ENCODE measurements at places on chromosomes 3 and 15.

GRCh38 chr3:188947401-188948280 is 224.1 kb upstream of the TPRG1 start:
- no peak for DNase-seq

DNA sequence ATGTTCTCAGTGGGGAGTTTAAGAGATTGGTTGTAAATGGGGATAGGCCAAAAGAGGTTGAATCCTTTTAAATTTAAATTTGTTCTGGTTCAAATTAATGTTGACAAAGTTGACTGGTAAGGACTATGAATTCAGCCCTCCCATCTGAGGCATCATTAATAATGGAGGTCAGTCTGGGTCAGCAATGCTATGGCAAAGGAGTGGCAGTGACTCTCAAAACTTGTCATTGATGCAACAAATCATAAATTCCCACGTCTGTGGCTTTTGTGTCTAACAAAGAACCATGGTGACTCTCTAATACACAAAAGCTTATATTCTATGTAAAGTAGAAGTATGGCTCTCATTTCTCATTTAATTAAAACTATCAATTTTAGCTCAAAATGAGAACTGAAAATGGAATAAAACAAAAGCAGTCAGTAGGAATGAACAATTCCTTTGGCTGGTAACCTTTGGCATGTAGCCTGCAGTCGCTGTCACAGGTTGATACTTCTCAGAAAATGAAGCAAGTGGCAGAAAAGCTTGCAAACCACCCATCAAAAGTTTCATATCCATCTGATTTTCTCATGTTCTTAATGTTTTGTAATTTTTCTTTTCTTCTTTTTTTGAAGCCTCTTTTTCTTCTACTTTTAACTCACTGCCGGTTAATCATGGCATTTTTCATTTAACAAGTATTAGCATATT is 12.2 kb upstream of the ZBED2 start:
- DNase-seq: no peak

GRCh38 chr3:53069422-53070068 is 23.7 kb upstream of the SFMBT1 start:
- no peak for DNase-seq

- no peak for DNase-seq
These were observed 348.8 kb upstream of the DCBLD2 start for GRCh38 chr3:99250272-99250671.

DNA sequence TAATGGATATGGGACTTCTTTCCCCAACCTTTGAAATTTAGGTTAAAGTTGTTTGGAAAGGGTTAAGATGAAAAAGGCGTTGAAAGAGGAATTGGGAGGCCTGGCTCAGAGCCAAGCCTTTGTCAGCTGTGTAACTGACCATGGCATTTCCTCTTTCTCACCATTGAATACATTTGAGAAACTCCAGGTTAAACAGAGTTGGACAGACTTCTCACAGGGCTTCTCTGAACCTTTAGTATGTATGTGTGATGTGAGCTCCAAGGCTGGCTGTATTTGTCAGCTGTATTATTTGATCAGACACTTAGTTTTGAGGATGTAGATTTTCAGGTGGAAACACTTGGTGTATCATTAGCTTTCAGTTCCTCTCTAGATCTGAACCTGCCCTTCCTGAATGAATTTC is 136.4 kb upstream of the GOLGA6L4 start:
- no peak for DNase-seq

DNA sequence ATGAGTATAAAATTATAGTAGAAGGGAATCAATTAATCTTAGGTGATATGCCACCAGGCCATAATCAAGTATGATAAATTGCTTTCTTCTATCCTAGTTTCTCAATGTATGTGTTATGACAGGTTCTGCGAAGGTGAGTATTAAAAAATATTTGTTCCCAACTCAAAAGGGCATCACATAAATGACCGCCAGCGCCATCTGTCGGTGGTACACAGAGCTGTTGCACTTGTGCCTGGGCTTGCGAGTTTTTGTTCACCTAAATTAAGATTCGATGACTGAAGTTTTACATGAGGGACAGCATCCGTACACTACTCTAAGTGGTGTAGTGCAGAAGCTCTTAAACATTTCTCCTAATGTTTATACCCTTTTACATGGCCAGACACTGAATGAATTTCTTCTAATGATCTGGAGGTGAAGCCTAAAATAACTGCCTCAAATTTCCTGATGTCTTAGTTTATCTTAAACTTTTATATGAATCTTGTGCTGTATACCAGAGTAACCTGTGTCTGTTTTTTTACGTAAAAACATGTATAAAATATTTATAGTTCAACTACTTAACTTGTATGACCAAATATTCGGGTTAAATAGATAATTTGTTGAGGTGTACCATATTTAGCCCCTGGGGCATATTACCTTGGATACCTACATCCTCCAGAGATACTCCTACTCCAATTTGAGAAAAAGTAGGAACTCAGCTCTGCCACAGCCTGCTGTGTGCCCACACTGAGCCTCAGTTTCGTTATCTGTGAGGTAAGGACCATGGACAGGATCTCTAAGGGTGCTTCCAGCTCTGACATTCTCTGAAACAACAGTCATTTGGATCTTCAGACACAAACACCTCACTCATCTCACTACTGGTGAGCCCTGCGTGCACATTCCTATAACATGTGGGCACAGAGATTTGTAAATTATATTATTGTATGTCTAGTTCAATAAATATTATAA is 365.6 kb downstream of the MAGI1 start:
- peak; percentile 23 for DNase-seq

GRCh38 chr3:94083261-94083660 is 20.4 kb downstream of the NSUN3 start:
- DNase-seq: no peak

DNA sequence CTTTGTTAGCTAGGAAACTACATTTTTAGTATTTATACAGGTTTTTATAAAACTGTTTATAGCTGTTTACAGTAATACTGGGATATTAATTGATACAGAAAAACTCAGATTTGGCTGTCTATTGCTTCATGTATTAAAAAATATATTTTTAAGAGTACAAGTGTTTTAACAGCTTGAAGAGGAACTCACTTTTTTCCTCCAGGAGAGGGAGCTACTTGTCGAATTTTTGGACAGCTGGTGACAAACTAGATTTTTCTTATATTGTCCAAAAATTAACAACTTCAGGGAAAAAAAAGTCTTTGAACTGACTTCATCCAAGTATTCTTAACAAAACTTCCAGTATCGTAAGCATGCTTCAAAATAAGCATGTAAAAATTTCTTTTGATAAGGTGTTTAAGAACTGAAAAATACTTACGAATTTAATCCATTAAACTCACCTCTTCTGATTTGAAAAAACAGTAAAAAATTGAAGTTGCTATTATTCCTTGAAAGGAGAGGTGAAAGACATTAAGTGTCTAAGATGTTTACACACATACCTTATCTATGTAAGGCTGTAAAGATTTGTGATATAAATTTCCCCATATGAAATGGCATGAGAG is 4.0 kb downstream of the DIPK2A start:
- DNase-seq: peak; percentile 91

GRCh38 chr3:136624894-136625815 is 127.0 kb downstream of the STAG1 start:
- no peak for DNase-seq

GRCh38 chr3:127316685-127317084 is 28.8 kb upstream of the PRR20G start:
- no peak for DNase-seq

All from hematopoietic multipotent progenitor cell treated with erythropoietin and hydrocortisone succinate and interleukin-3 and kit ligand, for 17 days (in vitro differentiated cells).